CD4-positive, alpha-beta T cell treated with Interleukin-2 at 100 ng/mL for 4 hours (primary cell): ENCODE measurements at places on chromosomes 1 and 21.

- DNase-seq, result no peak
Observed at GRCh38 chr1:200786788-200787187, 48.1 kb downstream of the CAMSAP2 start.

DNA sequence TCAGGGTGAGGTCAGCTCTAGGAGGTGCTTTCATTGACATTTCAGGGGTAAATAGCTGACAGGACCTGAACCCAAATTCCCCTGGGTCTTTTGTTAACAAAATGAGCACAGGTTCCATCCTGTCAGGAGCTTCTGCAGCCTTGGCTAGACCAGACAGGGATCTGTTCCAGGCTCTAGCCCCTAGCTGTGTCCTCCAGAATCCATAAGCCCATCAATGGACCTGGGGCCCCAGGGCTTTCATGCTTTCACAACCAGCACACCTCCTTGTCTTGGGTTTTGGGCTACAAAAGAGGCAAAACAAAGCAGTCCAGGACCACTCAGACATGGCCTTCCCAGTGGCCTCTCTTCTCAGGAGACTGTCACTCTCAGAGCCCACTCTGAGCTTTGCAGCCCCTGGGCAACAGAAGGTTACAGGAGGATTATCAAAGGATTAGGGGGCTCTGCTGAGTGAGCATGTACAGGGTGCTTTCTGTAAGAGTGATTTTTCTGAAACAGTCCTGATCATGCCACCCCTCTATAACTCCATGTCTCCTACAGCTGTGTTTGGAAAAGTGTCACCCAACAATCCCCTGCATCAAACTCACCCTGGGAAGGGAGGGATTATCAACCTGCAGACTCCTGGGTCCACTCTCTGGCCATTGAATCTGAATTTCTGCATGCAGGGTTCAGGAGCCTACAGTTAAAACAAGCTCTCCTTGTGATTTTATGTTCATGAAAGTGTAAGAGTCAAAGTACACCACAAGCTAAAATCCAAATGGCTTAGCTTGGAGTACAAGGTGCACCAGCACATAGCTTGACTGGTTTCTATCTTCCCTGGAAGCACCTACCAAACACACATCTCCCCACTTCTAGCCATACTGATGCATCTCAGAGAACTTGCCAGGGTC is 67.7 kb upstream of the GCLM start:
- no peak for DNase-seq

- DNase-seq, result peak; percentile 36
Observed at GRCh38 chr1:94463765-94464330, 45.7 kb downstream of the ABCD3 start.

DNA sequence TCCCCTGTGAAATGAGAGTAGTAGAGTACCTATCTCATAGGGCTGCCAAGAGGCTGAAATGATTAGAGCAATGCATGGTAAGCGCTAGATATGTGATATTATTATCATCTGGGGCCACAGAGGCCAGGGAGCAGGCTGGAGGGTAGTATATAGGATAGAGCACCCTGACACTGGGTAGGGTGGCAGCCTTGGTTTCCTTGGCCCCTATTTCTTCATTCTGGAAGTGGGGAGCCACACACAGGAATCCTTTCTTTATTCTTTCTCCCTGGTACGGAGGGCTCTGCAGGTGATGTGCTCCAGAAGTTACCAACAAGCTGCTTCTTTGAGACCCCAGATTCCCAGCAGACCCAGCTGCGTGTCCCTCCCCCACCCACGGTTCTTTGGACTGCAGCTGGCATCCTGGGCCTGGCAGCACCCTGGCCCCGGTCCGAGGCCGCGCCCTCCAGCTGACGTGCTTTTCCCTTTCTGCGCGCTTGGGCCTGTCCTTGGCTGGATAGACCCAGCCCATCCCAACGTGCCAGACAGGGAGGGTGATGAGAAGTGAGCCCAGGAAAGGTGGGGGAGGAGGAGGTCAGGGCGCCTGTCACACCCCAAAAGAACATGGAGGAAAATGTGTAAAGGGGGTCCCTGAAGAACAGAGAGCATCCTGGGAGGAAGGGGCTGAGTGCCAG is 18.2 kb downstream of the INAVA start:
- DNase-seq, result no peak

DNA sequence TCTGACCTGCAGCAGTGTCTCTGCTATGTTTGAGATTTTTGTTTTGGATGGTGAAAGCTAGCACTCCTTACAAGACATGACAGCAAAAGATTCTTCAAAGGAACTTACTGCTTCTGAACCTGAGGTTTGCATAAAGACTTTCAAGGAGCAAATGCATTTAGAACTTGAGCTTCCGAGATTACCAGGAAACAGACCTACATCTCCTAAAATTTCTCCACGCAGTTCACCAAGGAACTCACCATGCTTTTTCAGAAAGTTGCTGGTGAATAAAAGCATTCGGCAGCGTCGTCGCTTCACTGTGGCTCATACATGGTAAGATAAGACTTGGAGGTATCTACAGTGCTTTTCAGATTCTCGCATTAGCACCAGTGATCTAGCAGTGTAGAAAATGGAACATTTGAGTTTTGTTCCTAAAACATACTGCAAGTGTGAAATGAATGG is 200.2 kb downstream of the PDE4B start:
- DNase-seq, result no peak

DNA sequence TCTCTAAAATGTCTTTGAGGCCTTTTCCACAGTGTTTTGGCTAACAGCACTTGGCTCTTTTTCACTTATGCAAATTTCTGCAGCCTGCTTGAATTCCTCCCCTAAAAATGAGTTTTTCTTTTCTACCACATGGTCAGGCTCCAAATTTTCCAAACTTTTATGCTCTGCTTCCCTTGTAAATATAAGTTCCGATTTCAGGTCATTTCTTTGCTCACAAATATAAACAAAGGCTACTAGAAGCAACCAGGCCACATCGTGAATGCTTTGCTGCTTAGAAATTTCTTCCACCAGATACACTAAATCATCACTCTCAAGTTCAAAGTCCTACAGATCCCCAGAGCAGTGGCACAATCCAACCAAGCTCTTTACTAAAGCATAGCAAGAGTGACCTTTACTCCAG is 28.1 kb upstream of the BTG3 start:
- DNase-seq, result no peak

- DNase-seq, result peak; percentile 22
Observed at GRCh38 chr1:153728305-153729066, 636 bp downstream of the INTS3 start.

DNA sequence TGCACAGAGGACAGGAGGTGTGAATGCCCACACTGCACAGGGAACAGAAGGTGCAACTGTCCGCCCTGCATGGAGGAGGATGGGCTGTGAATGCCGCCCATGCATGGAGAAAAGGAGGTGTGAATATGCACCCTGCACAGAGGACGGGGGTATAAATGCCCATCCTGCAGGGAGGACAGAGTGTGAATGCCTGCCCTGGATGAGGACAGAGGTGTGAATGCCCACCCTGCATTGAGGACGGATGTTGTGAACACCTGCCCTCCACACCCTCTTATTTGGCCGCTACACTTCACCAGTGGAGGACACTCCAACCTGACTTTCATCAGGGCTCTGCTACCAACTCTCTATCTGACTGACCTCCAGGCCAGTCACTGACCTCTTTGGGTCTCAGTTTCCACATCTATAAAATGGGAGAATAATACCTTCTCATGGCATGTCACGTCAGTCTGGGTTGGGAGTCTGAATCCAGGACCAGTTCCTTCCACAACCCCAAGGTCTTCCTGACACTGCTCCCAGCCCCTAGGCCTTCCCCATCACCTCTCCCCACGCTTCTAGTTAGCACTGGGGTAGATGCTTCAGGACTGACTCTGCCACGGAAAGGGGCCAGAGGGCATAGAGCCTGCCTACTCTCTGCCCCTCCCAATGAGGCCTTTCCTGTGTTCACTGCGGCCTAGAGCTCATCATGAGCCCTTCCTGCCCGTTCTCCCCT is 28.4 kb downstream of the ZBTB17 start:
- DNase-seq, result no peak
